ENCODE measurements at places on chromosomes 5 and 9. TPM values are rescaled to one million over a fixed set of nuclear protein-coding genes. Genes with fewer than 3 reads are reported as not detected.

- no peaks in the 10 kb centered on the region for H3K4me1 ChIP-seq
- H3K27ac ChIP-seq: no peak overlapping the region
- H3K4me3 ChIP-seq: no peak overlapping the region
Measured at GRCh38 chr5:170538696-170539586, 35.1 kb downstream of the KCNIP1 start.

GRCh38 chr9:16247188-16247875 is 623.1 kb downstream of the BNC2 start:
- H3K4me3 ChIP-seq: no peak overlapping the region
- no peaks in the 10 kb centered on the region for H3K36me3 ChIP-seq
- DNase-seq: no peak
- no peak overlapping the region for H3K27ac ChIP-seq

GRCh38 chr5:101997235-101997634 is 298.8 kb downstream of the SLCO4C1 start:
- H3K27ac ChIP-seq: no peak overlapping the region
- no peaks in the 10 kb centered on the region for H3K27me3 ChIP-seq
- no peaks in the 10 kb centered on the region for H3K4me1 ChIP-seq

DNA sequence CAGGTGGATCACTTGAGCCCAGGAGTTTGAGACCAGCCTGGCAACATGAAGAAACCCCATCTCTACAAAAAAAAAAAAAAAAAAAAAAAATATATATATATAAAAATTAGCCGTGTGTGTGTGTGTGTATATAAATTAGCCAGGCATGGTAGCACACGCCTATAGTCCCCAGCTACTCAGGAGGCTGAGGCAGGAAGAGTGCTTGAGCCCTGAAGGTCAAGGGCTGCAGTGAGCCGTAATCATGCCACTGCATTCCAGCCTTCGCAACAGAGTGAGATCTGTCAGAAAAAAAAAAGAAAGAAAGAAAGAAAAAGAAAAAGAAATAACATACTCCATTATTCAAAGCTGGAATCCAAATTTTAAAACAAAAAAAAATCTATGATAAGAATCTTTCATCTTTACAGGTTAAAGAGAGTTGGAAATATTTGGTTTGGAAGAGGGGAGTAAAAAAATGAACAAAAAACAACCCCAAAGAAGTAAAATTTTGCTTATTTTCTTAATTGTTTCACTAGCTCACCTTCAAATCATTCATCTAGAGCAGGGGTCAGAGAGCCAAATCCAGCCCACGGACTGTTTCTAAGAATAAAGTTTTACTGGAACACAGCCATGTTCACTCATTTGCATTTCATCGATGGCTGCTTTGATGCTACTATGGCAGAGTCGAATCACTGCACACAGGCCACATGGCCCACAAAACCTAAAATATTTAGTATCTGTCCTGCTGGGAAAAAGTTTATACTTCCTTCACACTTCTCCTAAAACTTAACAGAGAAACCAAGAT is 109.9 kb downstream of the DROSHA start:
- H3K4me1 ChIP-seq: peaks cover 2% of the 10 kb centered on the region
- DNase-seq: no peak
- no peak overlapping the region for H3K4me3 ChIP-seq
- no peaks in the 10 kb centered on the region for H3K27me3 ChIP-seq
- no peak overlapping the region for H3K27ac ChIP-seq

DNA sequence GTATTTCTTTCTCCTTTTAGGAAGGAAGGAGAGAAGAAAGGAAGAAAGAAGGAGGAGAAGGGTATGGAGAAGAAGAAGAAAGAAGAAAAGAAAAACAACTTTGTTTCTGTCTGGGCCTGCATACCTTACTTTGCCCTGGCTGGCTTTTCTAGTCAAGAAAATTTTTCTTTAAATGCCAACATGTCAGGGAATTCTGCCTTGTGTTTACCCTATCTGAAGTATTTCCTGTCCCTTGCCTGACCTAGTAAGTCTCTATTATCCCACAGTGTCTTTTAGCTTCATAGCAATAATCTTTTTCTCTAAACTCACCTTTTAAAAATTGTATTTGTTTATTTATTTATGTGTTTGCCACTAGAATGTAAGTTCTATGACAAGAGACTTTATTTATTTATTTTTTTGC is 1864.1 kb downstream of the EFNA5 start:
- no peak overlapping the region for H3K4me3 ChIP-seq
- H3K4me1 ChIP-seq: no peaks in the 10 kb centered on the region
- no peak for DNase-seq
- H3K27me3 ChIP-seq: no peaks in the 10 kb centered on the region
- H3K27ac ChIP-seq: no peak overlapping the region
- no peaks in the 10 kb centered on the region for H3K36me3 ChIP-seq

- no peaks in the 10 kb centered on the region for H3K4me1 ChIP-seq
- H3K4me3 ChIP-seq: no peak overlapping the region
- no peaks in the 10 kb centered on the region for H3K36me3 ChIP-seq
- H3K27ac ChIP-seq: no peak overlapping the region
- H3K27me3 ChIP-seq: no peaks in the 10 kb centered on the region
Measured at GRCh38 chr9:79807971-79808370, 236.2 kb downstream of the TLE4 start.

DNA sequence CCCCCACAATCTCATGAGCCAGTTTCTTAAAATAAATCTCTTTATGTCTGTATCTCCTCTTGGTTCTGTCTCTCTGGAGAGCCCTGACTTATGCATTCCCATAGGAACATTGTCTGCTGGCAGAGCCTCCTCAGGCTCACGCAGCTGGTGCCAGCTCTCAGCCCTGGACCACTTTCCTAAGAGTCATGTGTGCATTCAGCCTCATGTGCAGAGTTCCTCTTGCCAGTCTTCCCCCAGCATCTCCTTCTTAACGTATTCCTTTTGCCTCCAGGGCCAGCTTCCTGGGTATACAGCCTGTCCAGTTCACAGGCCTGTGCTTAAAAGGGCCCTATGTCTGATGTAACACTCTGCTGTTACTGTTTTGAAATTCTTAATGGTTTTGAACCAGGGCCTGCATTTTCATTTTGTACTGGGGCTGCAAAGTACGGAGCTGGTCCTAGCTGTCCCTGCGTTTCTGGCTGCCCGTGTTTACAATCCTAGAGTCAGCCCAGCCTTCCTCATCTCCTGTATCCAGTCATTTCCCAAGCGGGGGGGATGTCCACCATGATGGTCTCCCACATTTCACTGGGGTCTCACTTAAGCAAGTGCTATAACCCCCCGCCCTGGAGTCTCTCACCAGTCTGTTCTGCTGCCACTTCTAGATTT is 18.1 kb downstream of the ANKRD33B start:
- H3K4me1 ChIP-seq: peaks cover 31% of the 10 kb centered on the region
- H3K27me3 ChIP-seq: no peaks in the 10 kb centered on the region
- H3K27ac ChIP-seq: no peak overlapping the region
- DNase-seq: no peak
- no peaks in the 10 kb centered on the region for H3K36me3 ChIP-seq
- H3K4me3 ChIP-seq: no peak overlapping the region

Gene C8G
- 3.3 TPM for total RNA-seq

Gene KCNIP1
- total RNA-seq: 7.3 TPM
